ENCODE measurements at places on chromosomes 3 and 15. TPM values are rescaled to one million over a fixed set of nuclear protein-coding genes. Genes with fewer than 3 reads are reported as not detected.

SHISA5 gene
- total RNA-seq = 86.7 TPM

GBE1 gene
- 42.4 TPM for total RNA-seq

CHDH gene
- 8.3 TPM for total RNA-seq

CAMP gene
- 7.5 TPM for total RNA-seq

GOLGA8J gene
- total RNA-seq = not detected

ZNF80 gene
- not detected for total RNA-seq

CLEC3B gene
- not detected for total RNA-seq

C3orf70 gene
- total RNA-seq = 0.05 TPM

SLC22A13 gene
- total RNA-seq = not detected

LRRC15 gene
- not detected for total RNA-seq

ENTPD3 gene
- total RNA-seq = not detected

All from GM12878 (cell line).